Stimulated activated CD4-positive, alpha-beta T cell treated with anti-CD3 and anti-CD28 coated beads, Interleukin-1b, Interleukin-23, amount 100 ng/mL, for 48 hours (primary cell): ENCODE measurements at places on chromosomes 7 and 10.

DNA sequence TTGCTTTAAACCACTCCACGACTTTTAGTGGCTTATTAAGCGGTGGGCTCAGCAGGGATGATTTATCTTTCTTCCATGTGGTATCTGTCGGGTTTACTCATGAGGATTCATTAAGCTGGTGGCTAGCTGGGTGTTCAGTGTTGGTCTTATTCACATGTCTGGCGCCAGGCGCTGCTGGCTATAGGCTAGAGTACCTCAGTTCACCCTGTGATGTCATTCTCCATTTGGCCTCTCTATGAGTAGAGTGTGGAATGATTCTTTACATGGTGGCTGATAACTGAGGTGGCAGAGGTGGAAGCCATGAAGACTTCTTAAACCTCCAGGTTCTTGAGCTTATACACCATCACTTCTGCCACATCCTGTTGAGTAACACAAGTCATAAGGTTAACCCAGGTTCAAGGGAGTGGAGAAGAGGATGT, 115.4 kb downstream of the MLLT10 start:
- peak; percentile 34 for DNase-seq

GRCh38 chr7:107152011-107152410, 16.8 kb upstream of the HBP1 start:
- DNase-seq = no peak

- no peak for DNase-seq
Measured at GRCh38 chr10:27490807-27491206, 13.3 kb upstream of the RAB18 start.

DNA sequence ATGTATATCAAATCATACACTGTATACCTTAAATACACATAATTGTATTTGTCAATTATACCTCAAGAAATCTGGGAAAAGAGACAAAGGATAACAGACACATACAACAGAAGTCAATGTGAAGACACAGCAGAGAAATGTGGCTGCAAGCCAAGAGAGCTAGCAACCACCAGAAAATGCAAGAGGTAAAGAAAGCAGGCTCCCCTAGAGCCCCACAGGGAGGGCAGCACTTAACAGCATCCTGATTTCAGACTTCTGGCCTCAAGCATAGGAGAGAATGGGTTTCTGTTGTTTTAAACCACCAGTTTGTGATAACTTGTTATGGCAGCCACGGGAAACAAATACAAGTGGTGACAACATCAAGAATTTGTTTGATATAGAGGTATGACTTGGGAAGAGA, 1197.2 kb downstream of the SORCS1 start:
- no peak for DNase-seq

- no peak for DNase-seq
Measured at GRCh38 chr10:29205787-29206186, 83.1 kb upstream of the LYZL1 start.
